ENCODE measurements at places on chromosomes 3 and 15.

DNA sequence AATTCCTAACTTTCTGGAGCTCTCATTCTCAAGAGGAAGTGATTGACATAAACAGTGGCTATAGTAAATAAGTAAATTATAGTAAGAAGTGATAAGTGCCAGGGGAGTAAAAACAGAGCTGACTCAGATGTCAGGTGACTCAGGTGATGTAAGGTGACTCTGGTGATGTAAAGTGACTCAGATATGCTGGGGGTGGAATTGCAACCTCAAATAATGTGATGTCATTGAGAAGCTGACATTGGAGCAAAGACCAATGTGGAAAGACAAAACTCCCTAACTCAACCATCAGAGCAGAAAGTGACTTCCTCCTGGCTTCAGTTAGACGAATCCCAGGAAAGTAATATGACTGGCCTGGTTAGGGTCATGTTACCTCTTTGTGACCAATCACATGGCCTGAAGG lies 144.2 kb upstream of the SNTN start:
- DNase-seq: no peak

DNA sequence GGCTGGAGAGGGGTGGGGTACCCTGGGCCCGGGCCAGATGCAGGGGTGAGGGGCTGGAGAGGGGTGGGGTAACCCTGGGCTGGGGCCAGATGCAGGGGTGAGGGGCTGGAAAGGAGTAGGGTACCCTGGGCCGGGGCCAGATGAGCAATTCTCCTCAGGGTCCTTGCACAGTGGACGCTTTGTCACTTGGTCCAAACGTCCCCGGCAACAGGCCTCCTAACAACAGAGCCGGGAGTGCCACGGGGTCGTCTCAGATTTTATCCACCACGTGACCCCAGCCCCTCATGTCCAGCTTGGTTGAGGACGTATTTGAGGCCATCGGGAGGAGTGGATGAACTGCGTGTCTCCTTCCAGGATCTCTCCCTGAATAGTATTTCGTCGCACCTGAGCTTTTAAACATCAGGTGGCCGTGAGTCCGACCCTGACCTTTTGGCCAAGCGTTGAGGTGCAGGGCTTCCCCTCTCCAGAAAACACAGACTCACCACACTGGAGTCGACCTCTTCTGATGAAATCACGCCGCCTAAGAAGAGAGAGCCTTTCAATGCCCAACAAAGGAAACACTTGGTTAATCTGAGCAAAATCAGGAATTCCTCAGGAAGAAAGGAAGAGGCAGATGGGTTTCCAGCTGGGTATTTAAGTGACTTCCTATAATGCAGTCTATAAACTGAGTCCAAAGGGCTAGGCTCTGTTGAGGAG lies 12.8 kb upstream of the LRRC15 start:
- DNase-seq: no peak

DNA sequence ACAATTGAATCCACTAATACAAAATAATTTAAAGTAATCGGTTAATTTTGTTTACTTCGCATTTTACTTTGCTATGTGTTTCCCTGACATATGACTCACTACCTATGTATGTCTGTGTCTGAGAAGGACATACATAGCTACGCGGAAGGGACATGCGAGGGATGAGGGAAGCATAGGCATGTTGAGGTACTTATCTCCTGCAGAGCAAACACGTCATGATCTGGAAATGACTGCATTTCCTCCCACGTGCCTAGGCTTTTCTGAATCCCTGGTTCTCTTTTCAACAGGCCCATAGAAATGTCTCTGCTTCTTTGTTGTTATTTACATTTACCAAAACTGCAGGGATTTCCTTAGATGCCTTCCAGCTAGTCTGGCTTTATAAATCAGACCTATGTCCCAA lies 27.5 kb downstream of the ALCAM start:
- DNase-seq: no peak

DNA sequence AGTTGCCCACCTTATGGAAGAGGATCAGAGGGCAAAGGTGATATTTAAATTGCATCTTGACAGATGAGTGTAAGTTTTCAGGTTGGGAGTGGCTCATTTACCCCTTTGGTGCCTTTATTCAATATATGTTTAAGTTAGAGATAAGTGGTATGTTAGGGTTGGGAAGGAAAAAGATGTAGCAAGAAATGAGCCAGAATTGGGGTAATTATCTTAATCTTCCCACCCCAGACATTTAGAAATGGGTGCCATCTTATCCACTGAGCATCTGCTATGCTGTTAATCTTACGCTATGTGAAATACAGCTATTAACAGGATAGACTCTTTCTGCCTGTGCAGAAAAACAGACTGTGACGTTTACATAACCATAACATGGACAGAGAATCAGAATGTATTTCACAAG lies 6.3 kb downstream of the CMTM7 start:
- no peak for DNase-seq

DNA sequence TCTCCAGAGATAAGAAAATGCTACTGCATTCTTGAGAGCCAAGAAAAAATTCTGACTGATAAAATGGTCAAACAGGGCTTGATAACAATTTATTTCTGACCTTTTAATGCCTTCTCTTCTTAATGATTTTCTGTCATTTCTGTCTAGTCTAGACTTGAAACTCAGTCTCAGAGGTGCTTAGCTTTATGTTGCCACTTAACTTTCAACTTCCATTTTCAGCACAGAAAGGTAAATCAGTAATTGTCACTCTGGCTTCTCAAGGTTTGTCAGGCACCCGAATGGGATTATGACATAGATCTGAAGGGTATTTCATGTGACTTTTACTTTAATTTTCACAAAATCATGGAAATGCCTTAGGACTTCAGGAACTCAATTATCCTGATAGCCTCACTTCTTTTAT lies 155.4 kb upstream of the GBE1 start:
- no peak for DNase-seq

DNA sequence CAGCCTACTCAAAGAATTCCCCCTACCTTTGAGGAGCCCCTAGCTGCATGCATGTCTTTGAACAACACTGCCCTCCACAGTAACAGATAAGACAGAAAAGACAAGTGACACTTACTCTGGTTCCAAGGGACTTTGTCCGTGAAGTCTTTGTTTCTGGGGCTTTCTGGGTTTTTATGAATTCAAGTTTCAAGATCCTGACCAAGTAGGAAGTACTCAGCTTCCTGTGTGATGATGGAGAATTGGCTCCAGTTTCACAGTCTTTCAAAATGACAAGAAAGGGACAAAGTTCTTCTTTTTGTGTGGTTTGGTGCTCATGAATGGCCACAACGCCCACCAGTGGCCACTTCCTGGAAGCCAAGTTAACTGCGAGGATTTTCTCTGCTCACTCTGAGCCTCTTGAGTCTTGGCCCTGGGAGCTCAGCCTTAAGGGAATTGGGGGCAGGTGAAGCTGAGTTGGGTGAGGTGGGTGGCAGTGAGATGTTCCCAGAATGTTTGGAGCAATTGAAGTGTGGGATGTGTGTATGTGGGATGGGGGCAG lies at the start of gene CCR1:
CCR1 (minus strand) TSS at position 147 of the 538 bp plus-strand sequence. CDS start 4,000 bp downstream, outside the sequence.
- peak; percentile 55 for DNase-seq

Measured in GM13976 (cell line).